ENCODE measurements at places on chromosomes 7 and 10. TPM values are rescaled to one million over a fixed set of nuclear protein-coding genes. Genes with fewer than 3 reads are reported as not detected.
A peak's percentile ranks its signal among the peaks of the same experiment; 100 is the strongest.

GRCh38 chr10:128147064-128147463, 20.8 kb upstream of the MKI67 start:
- no peak overlapping the region for H3K27ac ChIP-seq
- H3K27me3 ChIP-seq, result peaks cover 2% of the 10 kb centered on the region
- H3K4me3 ChIP-seq, result no peak overlapping the region
- H3K4me1 ChIP-seq, result peaks cover 9% of the 10 kb centered on the region
- no peak for DNase-seq

GRCh38 chr7:68604541-68604940, 993.7 kb upstream of the AUTS2 start:
- H3K27ac ChIP-seq, result no peak overlapping the region
- no peak overlapping the region for H3K4me3 ChIP-seq
- no peaks in the 10 kb centered on the region for H3K4me1 ChIP-seq
- H3K27me3 ChIP-seq, result no peaks in the 10 kb centered on the region

DNA sequence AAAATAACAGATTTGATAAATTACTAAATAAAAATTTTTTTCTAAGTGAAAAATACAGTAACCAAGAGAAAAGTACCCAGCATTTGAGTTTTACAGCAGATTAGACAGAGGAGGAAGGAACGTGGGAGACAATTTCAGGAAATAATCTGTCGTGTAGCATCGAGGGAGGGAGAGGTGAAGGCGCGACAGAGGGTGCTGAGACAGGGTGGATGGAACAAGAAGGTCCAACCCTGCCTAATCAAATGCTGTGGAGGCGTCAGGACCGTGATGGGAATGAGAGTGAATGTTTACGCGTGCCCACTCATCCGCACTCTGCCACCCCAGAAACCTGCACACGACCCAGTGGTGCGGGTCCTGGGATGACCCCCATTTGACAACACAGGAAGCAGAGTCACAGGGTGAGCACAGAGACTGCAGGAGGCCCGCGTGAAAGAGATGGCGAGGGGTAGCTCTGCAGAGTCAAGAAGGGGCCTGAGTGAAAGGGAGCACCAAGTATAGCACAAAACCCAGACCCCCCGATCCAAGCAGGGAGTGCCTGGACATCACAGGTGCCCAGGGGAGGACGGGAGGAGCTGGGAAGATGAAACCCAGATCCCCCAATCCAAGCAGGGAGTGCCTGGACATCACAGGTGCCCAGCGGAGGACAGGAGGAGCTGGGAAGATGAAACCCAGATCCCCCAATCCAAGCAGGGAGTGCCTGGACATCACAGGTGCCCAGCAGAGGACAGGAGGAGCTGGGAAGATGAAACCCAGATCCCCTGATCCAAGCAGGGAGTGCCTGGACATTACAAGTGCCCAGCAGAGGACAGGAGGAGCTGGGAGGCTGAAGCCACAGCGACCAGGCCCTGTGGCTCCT, 558.9 kb downstream of the DNAJB6 start:
- H3K4me1 ChIP-seq, result peaks cover 9% of the 10 kb centered on the region
- no peak overlapping the region for H3K27ac ChIP-seq
- H3K27me3 ChIP-seq, result peaks cover 10% of the 10 kb centered on the region

NRG3 gene
- 3.2 TPM for total RNA-seq

PLAU gene
- 0.59 TPM for total RNA-seq

GRCh38 chr10:29136411-29136810, 152.5 kb upstream of the LYZL1 start:
- no peak for DNase-seq
- no peaks in the 10 kb centered on the region for H3K36me3 ChIP-seq
- H3K27me3 ChIP-seq, result no peaks in the 10 kb centered on the region
- H3K4me3 ChIP-seq, result no peak overlapping the region

- H3K4me1 ChIP-seq, result no peaks in the 10 kb centered on the region
- H3K4me3 ChIP-seq, result no peak overlapping the region
- H3K27ac ChIP-seq, result no peak overlapping the region
- DNase-seq, result no peak
- H3K27me3 ChIP-seq, result peaks cover 2% of the 10 kb centered on the region
These were observed 14.9 kb upstream of the GIMAP8 start for GRCh38 chr7:150435390-150436073.

SKIDA1 gene
- 1.3 TPM for total RNA-seq

DNA sequence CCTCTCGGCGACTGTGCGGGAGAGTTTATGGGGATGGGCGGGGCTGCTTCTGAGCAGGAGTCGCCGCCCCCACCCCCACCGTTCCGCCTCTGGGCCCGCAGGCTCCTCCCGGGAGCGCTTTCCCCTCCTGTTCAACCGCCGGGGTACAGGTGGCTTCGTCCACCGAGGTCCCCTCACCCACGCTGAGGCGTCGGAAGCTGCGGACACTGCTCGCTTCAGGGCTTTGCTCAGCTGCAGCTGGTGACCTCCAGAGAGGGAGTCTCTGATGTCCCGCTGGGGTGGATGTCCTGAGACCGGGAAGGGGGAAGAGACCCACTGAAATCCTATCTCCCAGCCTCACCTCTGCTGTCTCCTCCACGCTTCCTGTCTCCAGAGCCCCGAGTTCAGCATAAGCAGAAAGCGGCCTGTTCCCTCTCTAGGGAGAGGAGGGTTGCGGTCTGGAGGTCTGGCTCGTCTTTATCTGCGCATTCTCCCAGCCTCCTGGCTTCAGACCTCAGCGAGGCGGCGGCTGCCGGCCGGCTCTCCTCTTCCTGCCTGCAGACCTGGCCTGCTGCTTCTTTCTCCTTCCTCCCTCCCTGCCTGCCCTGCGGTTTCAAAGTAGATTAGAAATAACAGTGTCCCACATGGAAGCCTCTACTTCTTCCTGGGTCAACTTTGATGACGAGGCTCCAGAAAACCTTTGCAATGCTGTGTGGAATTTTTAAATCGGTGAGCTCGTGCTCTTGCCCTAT, 1.8 kb downstream of the CYP2E1 start:
- H3K36me3 ChIP-seq, result no peaks in the 10 kb centered on the region
- peaks cover 2% of the 10 kb centered on the region for H3K4me1 ChIP-seq
- H3K27me3 ChIP-seq, result peaks cover 14% of the 10 kb centered on the region
- no peak overlapping the region for H3K27ac ChIP-seq
- DNase-seq, result peak; percentile 66
- H3K4me3 ChIP-seq, result peak overlapping the region; percentile 90

DNA sequence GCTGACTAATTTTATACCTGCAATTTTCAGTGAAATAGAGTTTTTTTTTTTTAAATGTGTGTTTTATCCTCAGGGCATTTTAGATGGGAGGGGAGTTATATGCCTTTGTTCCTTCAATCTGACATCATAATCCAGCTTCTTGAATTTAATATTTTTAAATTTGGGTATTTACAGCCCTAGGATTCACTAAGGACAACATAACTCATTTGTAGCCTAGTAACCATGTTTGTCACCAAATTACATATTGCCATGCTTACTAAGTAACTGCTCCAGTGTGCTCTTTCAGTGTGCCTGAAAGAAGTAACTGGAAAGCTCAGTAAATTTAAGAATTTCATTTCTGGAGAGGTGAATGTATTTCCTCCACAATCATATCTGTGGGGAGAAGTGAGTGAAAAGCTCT, 56.8 kb upstream of the DGKB start:
- no peaks in the 10 kb centered on the region for H3K27me3 ChIP-seq
- no peak overlapping the region for H3K27ac ChIP-seq
- no peak for DNase-seq
- H3K4me1 ChIP-seq, result peaks cover 6% of the 10 kb centered on the region
- no peaks in the 10 kb centered on the region for H3K36me3 ChIP-seq

TSPAN15 gene
- total RNA-seq, result 49.8 TPM

DNA sequence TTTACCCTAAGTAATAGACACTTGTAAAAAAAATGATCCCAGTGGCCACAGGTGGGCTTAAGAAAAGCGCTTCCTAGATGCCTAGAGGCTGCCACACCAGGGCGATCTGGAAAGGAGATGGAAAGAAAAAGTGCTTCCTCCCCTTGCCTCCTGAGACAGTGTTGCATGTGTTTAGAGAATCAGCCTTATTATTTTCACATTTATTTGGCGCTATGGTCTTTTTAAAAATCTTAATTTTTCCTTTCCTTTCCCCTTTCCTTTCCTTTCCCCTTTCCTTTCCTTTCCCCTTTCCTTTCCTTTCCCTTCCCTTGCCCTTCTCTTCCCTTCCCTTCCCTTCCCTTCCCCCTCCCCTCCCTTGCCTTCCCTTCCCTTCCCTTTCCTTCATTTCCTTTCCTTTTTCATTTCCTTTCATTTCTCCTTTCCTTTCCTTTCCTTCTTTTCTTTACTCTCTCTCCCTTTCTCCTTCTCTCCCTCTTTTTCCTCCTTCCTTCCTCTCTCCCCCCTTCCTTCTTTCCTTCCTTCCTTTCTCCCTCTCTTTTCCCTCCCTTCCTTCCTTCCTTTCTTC, 7.1 kb upstream of the MKX start:
- DNase-seq, result no peak
- H3K27ac ChIP-seq, result no peak overlapping the region
- no peak overlapping the region for H3K4me3 ChIP-seq
- H3K4me1 ChIP-seq, result no peaks in the 10 kb centered on the region
- H3K36me3 ChIP-seq, result no peaks in the 10 kb centered on the region
- no peaks in the 10 kb centered on the region for H3K27me3 ChIP-seq

Measured in glutamatergic neuron (in vitro differentiated cells).